Hematopoietic multipotent progenitor cell treated with erythropoietin and hydrocortisone succinate and interleukin-3 and kit ligand, for 4 days (in vitro differentiated cells): ENCODE measurements at places on chromosomes 5 and 9.

GRCh38 chr5:68159224-68159951 is 56.2 kb upstream of the PIK3R1 start:
- no peak for DNase-seq

- DNase-seq, result no peak
Observed at GRCh38 chr9:124428751-124429529, 13.7 kb upstream of the PSMB7 start.

GRCh38 chr9:134826336-134827285 is 54.0 kb upstream of the FCN2 start:
- DNase-seq, result no peak

DNA sequence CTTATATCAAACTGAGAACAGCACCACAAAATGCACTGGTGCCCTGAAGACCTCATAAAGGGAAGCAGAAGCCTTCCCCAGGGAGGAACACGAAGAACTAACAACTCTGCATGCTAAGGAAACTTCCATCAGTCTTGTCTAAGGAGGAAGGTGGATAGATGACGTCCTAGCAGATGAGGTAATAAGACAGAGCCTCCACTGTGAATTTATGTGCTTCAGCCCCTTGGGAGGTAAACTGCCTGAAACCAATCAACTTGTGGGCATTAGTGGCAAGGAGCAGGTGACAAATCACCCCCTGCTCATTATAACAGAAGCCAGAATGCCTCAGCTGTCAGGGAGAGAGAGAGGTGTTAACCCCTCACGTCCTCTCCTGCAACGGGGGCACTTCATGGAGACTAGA is 48.9 kb upstream of the SPIN1 start:
- DNase-seq, result no peak

DNA sequence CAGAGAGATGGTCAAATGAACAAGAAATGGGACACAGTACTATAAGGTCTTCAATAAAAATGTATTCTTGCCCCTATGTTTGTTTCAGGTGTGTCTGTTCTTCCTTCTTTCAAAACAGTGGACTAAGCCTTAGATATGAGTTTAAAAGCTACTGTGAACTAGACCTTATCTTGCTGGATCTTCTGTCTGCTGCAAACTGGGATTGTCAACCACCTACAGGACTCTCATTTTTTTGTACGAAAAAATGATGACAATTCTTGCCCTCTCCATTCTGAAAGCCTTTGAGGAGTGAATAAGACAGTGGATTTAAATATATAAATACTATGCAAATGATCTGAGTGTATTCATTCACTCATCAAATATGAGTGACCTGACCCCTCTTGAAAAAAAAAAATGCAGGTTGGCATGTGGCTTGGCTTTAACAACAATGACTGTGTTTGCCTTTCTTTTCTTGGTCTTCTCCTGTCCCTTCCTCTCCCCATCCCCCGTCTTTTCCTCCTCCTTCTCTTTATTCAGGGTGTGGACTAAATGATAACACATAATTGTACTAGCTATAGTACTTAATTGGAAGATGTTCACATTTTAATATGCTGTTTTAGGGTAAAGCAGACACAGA is 235.5 kb upstream of the TRIM32 start:
- peak; percentile 29 for DNase-seq

GRCh38 chr9:16727452-16728136 is 142.9 kb downstream of the BNC2 start:
- DNase-seq, result no peak

GRCh38 chr5:132389585-132390286 is 20.2 kb downstream of the SLC22A5 start:
- no peak for DNase-seq

- peak; percentile 90 for DNase-seq
Observed at GRCh38 chr9:19174127-19174912, 47.0 kb upstream of the PLIN2 start.

DNA sequence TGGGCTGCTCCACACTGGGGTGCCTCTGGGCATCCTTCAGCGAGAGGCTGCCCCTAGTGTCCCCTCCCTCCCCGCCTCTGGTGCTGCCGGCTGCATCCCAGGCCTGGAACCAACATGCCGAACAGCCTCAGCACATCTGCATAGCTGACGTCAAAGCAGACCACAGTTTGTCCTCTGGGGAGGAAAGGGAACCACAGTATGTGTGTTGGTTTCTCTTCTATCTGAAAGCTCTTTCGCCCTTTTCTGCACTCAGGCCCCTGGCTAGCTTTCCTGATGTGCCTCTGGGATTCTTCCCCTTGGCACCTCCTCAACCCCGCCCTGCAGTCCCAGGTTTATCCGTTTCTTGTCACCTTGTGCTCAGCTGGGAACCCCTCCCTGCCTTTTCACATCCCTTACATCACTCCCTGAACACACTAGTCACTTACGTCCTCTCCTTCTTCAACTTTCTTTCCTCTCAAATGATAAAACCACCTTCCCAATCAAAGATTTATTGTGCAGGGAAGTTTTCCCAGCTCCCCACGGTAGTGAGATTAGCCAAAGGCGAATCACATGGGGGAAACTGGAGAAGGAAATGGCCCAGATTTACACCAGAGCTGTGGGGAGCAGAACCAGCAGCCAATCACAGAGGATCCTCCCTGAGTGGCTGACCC is 35.5 kb upstream of the B4GALT1 start:
- DNase-seq, result peak; percentile 75

DNA sequence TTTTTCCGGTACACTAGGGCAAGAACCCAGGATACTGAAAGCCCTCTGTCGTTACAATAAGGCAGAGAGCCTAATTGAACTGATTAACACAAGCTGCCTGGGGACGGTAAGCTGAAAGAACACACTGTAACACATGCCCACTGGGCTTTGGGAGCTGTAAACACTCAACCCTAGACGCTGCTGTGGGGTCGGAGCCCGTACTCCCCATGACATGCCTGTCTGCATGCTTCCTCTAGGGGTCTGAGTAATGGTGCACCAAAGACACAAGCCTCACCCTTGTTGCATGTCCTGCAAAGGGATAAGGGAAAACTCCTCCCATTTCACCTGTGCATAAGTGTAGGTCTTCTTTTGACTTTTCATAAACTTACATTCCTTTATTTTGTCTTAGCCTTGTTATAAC is 194.0 kb downstream of the FBXL7 start:
- no peak for DNase-seq

DNA sequence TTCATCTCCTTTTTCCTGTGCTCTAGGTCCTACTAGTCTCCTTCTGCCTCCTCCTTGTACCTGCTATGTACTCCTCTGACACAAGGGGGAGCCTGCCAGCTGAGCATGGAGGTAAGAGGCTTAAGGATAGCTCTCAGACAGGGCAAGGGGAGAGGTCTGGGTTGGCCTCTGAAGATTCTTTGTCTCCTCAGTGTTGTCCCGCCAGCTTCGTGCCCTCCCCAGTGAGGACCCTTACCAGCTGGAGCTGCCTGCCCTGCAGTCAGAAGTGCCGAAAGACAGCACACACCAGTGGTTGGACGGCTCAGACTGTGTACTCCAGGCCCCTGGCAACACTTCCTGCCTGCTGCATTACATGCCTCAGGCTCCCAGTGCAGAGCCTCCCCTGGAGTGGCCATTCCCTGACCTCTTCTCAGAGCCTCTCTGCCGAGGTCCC is 3.8 kb downstream of the CREB3 start:
- DNase-seq, result peak; percentile 92

DNA sequence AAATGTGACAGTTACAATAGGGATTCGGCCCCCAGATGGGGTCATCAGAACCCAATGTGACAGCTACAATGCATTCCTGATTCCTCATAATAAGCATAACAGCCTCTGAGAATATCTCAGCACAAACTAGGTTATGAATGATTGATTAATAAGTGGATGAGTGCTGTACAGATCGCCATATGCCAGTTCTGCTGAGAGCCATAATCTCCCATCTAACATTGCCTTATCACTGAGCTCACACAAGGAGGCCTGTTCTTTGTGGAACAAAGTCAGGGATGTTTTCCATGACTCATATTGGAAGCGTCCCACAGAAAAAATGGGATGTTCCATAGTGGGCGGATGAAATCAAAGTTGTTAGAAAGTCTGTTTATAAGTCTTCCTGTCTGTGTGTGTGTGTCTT is 89.6 kb downstream of the KIF4B start:
- no peak for DNase-seq

DNA sequence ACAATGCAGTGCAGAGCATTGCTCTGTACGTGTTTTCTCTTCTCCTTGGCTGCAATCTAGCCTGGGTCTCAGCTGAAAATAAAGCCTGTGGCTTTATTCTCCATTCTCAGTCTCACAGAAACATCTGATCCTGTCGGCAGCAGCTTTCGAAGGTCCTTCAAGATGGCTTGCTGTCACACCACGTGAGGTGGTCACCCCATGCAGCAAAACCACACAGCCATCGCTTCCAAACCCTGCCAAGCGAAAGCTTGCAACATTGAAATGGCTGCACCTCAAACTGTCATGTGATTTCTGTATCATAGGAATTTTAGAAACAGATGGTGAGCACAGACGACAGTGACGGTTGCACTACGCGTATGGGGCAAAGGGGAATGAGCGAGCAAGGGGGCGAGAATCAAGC is 98.5 kb upstream of the SMARCA2 start:
- no peak for DNase-seq

GRCh38 chr5:139696894-139697658 is 48.9 kb downstream of the CXXC5 start:
- peak; percentile 90 for DNase-seq

- peak; percentile 42 for DNase-seq
Observed at GRCh38 chr5:79630444-79630843, 18.2 kb downstream of the TENT2 start.

- no peak for DNase-seq
Observed at GRCh38 chr9:17315341-17315740, 180.5 kb downstream of the CNTLN start.

- no peak for DNase-seq
Observed at GRCh38 chr5:16628376-16628775, 11.6 kb upstream of the RETREG1 start.

- peak; percentile 50 for DNase-seq
Observed at GRCh38 chr9:85502815-85503655, 238.7 kb downstream of the AGTPBP1 start.

- no peak for DNase-seq
Observed at GRCh38 chr5:30918171-30918570, 275.3 kb upstream of the CDH6 start.

- no peak for DNase-seq
Observed at GRCh38 chr5:119949426-119949999, 320.2 kb downstream of the FAM170A start.

DNA sequence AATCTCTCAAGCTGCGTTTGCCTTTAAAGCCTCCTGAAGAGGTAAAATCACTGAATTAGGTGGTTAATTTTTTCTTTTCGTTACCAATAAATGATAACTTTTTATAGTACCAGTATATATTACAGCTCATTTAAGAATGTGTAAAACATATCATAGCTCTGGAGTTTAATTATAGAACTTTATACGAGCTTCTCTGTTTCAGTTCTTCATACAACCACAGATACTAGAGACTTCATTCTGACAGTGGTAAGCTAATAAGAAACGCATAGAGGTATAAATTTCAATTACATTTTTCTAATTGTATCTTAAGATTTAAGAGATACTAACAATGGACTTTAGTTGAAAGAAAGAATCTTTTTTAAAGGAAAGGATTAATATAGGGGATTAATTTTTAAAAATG is 73.9 kb downstream of the PBX3 start:
- no peak for DNase-seq

DNA sequence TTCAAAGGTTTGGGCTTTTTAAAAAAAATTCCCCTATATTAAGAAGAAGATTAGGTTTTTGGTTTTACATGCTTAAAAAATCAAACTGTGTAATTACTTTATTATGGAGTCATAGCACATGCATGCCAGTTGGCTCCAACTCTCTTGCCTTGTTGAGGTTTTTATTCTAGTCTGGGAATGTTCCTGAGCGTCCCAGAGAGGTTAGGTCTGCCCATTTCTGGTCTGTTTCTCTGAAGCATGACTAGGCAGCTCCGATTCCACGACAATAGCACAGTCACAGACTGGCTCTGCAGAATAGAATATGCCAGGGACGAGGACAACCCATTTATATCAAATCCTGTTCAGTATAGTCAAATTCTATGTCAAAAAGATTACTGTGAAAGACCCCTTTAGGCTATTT is 217.0 kb downstream of the PCSK5 start:
- DNase-seq, result no peak

- no peak for DNase-seq
Observed at GRCh38 chr5:151956725-151957124, 32.1 kb upstream of the GLRA1 start.

- DNase-seq, result peak; percentile 76
Observed at GRCh38 chr5:150155258-150156026, at the start of gene PDGFRB. TSS of gene PDGFRB (minus strand) at chr5:150155845. CDS start at chr5:150137047, 18,798 bp downstream.

- no peak for DNase-seq
Observed at GRCh38 chr5:42963412-42963811, 76.7 kb downstream of the ANXA2R start.

DNA sequence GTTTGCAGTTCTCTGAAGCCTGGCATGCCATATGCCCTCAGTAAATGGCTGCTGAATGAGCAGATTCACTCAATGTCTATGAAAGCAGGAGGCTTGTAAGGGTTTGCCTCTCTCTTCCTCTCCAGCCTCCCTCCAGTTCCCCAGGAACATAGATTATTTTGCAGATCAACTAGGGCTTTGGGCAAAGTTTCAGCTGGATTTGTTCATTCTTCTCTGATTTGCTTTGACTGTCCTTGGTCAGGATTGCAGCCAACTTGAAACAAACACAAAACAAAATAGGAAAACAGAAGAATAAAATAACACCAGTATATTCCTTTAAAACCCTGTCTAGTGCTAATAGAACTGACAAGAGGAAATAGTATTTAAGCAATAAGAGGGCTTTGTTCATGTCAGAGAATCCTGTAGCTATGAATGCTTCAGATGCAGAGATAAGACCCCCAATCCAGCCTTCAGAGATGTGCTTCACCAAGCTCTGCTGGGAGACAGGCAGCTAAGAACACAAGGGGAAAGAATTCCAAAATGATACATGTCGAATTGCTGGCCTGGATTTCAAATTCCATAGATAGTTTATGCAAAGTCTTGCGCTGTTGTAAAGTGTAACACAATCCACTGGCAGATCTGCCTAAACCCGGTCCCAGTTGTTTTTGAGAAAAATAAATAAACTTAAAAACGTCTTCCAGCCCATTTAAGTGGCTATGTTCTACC is 174.3 kb downstream of the PAPPA start:
- DNase-seq, result no peak

DNA sequence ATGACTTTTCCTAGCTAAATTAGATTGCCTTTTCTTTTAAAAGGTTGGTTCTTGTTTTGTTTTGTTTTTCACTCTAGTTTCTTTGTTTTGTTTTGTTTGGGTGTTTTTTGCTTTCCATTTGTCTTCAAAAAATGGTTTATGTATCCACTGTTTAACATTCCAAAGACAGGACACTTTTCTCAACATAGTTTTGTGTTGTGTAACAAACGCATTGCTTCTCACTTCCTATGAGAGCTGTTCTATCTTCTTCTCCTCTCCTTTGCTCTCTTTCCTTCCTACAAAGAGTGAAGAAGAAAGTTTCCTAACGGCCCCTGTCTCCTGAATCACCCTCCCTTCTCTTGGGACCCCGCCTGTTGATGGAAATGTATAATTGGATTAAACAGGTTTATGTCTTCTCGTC is 539.7 kb downstream of the ACTL7B start:
- no peak for DNase-seq

DNA sequence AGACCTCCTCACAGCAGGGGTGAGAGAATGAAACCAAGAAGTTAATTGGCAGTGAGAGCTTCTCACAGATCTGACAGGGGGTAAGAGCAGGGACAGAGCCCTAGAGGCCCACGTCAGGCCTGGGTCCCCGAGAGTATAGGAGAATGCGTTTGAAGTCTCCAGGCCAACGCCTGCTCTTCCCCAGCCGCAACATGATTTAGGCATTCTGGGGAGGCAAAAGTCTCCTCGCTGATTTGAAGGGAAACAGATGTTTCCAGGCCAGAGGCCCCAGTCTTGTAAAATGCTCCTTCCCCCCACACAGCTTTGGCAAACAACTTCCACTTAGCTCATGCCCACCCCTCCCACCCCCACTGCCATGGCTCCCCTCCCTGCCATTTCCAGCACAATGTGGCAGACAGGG is 239.2 kb upstream of the TRIM32 start:
- peak; percentile 67 for DNase-seq
